ENCODE measurements at places on chromosomes 2 and 18.

- DNase-seq = no peak
Measured at GRCh38 chr2:236863729-236864126, 222.0 kb upstream of the COPS8 start.

GRCh38 chr2:179842498-179843153 lies 18.8 kb downstream of the ZNF385B start:
- DNase-seq = no peak

DNA sequence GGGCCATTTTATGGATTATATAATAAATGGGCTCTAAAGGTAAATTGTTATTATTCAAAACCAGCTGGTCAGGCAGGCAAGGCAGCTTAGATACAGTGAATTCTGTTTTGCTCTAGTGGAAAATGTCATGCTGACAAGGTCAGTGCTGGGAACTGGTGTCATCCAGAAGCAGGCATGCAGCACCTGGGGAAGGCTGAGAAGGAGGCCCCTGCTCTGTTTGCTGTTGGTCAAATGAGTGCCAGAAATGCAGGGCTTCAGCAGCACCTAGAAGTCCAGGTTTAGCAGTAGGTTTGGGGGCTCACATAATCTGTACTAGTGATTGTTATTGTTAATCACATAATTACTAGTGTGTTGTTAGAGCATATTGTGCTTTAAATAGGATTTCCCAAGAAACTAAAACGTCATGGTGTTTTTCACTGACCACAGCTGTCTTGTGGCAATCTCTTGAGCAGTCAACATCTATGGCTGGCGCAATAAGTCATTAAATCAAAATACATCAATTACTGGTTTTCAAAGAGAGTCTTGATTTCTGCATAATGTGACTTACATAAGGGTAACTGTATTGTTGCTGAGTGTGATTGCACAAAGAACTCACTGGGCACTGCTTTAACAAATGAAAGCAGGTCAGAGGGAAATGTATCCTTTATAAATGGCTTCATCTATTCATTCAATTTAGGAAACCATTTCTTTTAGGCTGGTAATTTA lies 99.1 kb downstream of the MYO3B start:
- DNase-seq = no peak

- DNase-seq = no peak
Measured at GRCh38 chr18:39751161-39751560, 2185.6 kb upstream of the CELF4 start.
